ENCODE measurements at places on chromosomes 2 and 18.
A peak's percentile ranks its signal among the peaks of the same experiment; 100 is the strongest.

- DNase-seq: no peak
These were observed 28.2 kb upstream of the LBH start for GRCh38 chr2:30203156-30203555.

DNA sequence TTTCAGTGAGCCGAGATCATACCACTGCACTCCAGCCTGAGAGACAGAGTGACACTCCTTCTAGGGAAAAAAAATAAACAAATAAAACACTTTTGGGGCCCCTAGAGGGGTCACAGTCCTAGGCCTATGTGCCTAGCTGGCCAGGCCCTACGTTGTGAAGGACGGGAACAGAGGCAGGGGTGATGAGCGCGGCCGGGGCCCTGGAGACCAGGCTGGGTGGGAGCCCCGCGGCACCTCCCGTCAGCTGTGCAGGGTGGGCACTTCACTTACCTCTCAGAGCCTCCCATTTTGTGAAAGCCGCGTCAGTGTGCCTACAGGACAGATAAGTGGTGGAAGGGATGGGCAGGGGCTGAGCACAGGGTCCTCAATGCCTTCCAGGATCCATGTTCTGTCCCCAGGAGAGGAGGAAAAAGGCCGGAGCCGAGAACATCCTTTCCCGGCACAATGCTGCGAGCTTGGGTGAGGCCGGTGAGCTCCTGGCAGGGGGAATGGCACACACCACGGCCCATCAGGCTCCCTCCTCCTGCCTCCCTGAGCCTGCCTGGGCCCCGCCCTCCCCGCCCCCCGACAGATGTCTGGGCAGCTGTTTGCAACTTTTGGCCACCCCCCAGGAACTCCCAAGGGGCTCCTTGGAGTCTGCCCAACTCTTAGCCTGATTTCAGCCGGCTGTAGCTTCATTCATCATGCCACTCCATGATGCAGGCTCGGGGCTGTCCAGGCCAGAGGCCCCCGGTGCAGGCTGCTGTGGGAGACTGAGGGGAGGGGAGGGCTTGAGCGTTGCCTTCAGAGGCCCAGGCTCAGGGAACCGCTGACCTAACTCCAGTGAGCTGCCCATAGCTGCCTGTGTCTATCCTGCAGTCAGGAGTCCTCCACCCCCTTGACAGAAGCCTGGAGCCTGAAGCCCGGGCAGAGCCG lies 196.5 kb downstream of the TFCP2L1 start:
- no peak for DNase-seq

GRCh38 chr2:129160879-129161278 lies 818.6 kb upstream of the RAB6C start:
- DNase-seq: no peak

- DNase-seq: no peak
These were observed 310.0 kb downstream of the STK39 start for GRCh38 chr2:167937403-167937802.

- DNase-seq: no peak
These were observed 185.5 kb downstream of the CCDC85A start for GRCh38 chr2:56369316-56369715.

DNA sequence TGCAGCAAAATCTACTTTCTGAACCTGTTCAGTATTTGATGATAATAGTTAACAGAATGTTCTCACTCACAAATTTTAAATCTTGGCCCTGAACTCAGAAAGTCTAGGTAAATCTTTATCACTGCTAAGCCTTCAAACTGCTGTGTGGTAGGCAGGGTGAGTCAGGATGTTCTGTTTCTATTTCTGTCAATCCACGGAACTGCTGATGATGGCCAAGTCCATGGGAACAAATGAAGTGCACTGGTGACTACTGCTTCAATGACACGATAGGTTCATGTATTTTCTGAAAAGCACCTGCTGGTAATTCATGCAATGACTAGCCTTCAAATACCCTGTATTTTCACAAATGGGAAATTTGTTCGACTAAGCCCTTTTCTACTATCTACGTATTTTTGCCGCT lies 14.2 kb downstream of the NIFK start:
- peak; percentile 76 for DNase-seq

- no peak for DNase-seq
These were observed 22.2 kb downstream of the INPP5D start for GRCh38 chr2:233082222-233082930.

DNA sequence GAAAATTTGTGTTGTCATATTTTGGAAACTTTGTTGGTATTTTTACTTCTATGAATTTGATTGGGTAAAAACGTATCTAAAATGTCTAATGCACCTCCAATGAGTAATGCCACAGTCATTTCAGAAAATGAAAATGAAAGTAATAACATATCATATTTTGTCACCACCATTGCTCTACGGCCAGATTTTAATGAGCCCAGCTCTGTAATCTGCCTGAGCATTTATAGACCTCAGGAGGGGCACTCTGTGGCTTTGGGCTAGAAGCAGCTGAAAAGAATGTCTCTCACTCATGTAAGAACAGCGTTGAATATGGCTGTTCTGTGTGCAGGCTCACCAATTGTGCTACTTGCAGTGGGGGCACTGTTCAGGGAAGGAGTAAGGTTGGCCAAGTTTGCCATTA lies 32.7 kb upstream of the ABCA12 start:
- peak; percentile 46 for DNase-seq

- no peak for DNase-seq
These were observed 41.2 kb upstream of the PEX13 start for GRCh38 chr2:60976256-60976850.

GRCh38 chr2:1544478-1545069 lies 131.3 kb downstream of the TPO start:
- DNase-seq: peak; percentile 23

DNA sequence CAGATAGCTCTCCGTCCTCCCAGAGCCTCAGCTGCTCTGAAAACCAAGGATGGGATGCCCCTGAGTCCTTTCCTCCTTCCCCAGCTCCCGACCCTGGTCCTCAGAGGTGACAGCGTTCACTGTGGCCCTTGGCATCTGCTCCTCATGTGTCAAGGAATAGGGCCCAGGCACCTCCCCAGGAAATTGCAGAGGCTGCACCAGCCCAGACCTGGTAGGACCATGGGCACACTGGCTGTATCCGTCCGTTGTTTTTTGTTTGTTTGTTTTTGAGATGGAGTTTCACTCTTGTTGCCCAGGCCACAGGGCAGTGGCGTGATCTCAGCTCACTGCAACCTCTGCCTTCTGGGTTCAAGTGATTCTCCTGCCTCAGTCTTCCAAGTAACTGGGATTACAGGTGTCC lies 37.5 kb upstream of the SLC66A3 start:
- no peak for DNase-seq

DNA sequence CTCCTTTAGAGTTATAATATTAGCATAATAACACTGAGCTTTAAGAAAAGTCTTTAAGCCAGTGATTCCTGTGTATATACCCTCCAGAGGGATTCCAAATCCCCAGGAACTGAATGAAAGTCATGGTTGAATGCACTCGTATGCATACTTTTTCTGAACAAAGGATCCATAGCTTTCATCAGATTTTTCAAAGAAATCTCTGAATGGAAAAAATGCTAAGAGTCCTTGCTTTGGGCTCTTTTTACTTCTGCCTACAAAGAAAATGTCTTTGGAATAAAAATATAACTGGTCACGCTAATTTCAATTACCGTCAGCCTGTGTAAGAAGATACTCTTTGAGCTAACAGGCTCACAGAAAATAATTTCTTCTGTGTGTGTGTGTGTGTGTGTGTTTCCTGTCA lies 939.5 kb downstream of the ERBB4 start:
- DNase-seq: no peak

- DNase-seq: peak; percentile 6
These were observed 593 bp upstream of the ACTR2 start for GRCh38 chr2:65227020-65227455.

DNA sequence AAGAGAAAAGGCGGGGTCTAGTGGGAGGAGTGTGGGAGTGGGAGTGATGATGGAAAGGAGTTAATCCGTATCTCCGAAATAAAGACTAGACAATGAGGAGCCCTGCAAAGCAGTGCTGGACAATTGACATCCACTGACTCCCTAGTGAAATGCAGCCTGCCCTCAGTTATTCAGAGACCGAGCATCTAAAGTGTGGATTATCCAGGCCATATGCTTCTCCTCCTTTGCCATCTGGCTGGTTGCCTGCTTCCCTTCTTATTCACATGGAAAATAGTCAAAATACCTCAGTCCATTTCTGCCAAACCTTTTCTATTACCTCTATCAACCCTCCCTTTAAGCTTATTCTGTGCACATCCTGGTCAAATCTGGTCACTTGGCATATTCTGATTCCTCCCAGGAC lies 288.8 kb upstream of the SIX3 start:
- DNase-seq: no peak

DNA sequence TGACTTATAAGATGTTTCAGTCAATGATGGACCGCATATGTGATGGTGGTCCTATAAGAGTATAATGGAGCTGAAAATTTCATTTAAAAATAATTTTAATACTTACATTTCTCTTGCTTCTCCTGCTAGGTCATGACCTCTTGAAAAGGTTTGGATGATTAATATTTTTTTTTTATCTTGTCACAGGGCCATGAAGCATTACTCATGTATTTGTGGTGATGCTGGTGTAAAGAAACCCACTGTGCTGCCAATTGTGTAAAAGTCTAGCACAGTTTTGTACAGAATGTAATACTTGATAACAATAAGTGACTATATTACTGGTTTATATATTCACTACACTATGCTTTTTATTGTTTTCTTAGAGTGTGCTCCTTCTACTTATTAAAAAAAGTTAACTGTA lies 124.2 kb upstream of the CELF4 start:
- DNase-seq: peak; percentile 24

GRCh38 chr18:31950583-31950982 lies 7.7 kb upstream of the TRAPPC8 start:
- no peak for DNase-seq

GRCh38 chr2:136057023-136057801 lies 60.7 kb downstream of the CXCR4 start:
- no peak for DNase-seq

GRCh38 chr2:12543076-12543977 lies 173.4 kb upstream of the TRIB2 start:
- DNase-seq: no peak

DNA sequence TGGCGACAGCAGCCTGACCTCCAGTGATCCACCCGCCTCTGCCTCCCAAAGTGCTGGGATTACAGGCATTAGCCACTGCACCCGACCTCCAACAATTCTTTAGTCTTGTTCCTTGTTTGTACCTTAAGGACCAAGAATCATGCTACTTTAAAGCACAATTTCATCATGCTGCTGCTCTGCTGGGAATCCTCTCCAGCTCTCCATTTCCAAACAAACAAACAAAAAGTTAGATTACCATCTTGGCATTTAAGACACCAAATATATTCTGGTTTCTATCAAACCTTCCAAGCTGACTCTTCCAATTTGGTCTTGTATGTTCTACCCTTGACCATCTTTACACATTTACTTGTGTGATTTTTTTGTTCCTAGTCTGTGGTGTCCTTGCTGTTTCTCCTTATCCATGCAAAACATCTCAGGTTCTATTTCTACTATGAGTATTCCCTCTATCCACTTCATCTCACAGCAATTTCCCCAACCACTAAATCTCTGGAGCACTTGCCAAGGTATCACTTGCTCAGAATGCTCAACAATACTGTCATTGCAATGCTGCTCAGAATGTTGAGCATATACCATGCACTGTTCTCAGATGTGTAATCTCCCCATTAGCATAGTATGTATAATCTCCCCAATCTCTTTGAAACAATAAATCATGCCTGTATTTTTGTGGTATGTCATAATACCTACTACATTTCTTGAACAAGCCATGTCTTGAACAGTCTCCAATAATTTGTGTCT lies 73.2 kb upstream of the GALNT5 start:
- DNase-seq: no peak

GRCh38 chr18:61892683-61893308 lies at the start of gene RNF152:
Gene RNF152 (minus strand): TSS chr18:61893007. CDS start chr18:61816463, 76,544 bp downstream.
- DNase-seq: no peak

DNA sequence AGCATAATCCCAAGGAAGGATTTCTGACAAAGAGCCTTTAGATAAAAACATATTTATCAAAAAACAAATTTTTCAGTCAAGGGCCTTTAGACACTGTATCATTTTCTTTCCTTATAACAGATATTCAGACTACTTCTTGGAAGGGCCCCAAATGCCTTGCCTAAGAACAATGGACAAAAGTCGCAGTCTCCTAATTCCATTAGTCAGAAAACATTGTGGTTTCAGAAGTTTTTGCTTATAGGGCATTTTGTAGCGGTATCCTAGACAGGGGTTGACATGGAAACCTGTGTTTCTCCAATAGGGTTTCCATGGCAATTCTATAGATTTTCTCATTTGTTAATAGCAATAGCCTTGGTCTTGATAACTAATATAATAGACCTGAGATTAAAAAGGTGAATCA lies 36.7 kb upstream of the AGPS start:
- peak; percentile 71 for DNase-seq

DNA sequence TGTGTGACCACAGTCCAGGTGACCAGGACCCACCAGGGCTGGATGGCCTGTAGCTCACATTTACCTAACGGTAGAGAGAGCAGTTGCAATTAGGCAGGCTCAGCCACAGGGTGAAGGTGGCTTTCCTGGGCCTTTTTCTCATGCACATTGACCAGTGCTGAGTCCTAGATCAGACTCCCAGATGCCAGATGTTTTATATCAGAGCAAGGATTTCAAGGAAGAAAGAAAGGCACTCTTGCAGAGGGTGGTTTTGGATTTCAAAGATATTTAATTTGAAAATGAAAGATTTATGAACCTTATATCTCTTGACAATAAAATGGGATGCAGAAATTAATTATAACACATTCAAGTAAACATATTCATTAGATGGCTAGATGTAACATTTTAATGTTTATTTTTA lies 694.2 kb upstream of the GYPC start:
- no peak for DNase-seq

DNA sequence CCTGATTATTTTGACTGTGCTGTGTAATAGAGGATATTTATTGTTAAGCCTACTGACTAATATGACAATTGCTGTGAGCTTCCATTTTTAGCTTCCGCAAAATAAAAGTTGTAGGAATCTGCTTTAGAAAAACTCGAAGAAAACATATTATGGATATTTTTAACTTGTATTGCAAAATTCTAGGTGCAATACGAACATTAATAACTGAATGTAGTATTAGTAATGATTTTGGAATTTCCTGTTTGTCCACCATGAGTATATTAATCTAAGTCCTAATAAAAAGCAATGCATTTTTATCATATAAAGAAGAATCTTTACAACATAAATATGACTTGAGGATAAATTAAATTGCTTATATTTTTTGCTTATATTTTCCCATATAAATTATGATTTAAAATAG lies 2.4 kb upstream of the DSC3 start:
- DNase-seq: no peak

GRCh38 chr2:218012284-218012683 lies 9.5 kb upstream of the TNS1 start:
- DNase-seq: no peak

DNA sequence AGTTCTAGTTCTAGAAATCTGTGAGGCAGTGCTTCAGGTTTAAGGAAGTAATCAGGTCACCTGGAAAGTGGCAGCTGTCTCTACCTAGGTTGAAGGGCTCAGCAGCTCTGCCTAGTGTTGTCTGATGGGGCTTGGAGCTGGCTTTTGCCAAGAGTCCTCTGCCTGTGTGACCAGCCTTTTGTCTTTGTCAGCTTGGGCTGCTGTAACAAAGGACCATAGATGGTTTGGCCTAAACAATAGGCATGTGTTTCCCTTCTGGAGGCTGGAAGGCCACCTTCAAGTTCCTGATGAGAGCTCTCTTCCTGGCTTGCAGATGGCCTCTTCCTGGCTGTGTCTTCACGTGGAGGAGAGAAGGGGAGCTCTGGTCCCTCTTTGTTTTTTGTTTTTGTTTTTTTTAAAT lies 13.3 kb downstream of the UBE2F start:
- DNase-seq: no peak
